ENCODE measurements at places on chromosomes 6 and 20.

- no peak for DNase-seq
These were observed 36.8 kb upstream of the TENT5A start for GRCh38 chr6:81789291-81789690.

- peak; percentile 8 for DNase-seq
These were observed 937 bp downstream of the SPACA1 start for GRCh38 chr6:88048578-88048977.

DNA sequence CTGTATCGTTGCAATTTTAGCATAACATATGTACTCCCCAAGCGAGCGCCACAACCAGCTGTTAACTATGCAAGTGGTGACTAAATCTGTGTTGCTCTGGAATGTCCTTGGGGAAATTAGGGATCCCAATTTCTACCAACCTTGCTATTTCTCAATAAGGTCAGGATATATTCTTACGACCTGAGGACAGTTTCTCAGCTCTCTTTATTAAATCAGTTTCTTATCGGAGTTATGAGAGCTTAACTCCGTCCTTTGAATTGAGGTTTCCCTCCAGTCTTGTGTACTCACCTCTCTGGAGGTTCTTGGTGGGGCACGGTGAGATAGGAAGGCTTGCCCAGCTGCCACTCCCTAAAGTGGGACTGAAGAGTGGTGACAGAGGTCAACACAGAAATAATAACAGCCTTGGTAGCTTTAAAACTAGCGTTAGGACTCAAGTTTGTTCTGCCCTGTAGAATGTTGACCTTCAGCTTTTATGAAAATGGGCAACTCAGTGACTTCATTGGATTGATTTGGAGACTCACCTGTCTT, 694 bp downstream of the MRPS18B start:
- no peak for DNase-seq

GRCh38 chr6:133644892-133645619, 243.9 kb upstream of the TCF21 start:
- DNase-seq, result no peak

GRCh38 chr20:1085492-1086276, 32.7 kb upstream of the PSMF1 start:
- DNase-seq, result no peak

DNA sequence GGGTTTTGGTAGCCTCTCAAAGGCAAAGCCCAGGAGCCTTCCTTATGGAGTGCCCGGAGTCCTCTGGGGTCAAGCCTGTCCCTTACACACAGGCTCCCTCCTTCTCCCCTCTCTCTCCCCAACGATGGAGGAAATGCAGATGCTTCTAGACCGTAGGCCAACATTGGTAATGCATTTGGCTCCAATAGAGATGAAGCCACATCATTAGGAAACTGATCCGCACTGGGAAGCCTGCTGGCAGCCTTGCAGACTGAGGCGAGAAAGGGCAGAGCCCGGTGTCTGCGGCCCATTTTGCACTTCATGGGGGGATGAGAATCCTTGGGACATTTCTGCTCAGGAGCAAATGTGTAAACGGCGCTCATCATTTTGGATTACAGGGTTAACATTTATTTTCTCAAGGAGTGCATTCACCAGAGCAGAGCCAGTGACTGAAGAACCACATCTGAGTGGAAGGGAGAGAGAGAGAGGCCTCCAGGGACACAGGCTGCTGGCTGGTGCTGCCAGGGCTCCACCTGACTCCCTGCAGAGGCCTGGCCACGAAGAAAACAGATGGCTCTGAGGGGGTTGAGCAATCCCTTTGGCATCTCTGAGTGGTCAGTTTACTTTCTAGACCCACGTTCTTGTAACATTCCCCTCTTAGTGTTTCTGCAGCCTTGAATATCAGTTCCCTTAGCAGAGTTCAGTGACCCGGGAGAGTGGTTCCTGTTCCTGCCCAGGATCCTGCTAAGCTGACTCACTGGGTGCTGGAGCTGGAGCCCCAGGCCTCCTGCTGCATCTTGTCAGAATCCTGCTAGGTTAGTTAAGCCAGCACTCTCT, 4.4 kb upstream of the CST3 start:
- DNase-seq, result no peak

GRCh38 chr6:80456724-80457438, 350.4 kb downstream of the BCKDHB start:
- no peak for DNase-seq

GRCh38 chr6:144908004-144908403, 622.9 kb downstream of the UTRN start:
- no peak for DNase-seq

- no peak for DNase-seq
These were observed 50.9 kb downstream of the SNRNP48 start for GRCh38 chr6:7640607-7641577.

GRCh38 chr6:41002168-41002567, 36.9 kb downstream of the UNC5CL start:
- DNase-seq, result no peak

DNA sequence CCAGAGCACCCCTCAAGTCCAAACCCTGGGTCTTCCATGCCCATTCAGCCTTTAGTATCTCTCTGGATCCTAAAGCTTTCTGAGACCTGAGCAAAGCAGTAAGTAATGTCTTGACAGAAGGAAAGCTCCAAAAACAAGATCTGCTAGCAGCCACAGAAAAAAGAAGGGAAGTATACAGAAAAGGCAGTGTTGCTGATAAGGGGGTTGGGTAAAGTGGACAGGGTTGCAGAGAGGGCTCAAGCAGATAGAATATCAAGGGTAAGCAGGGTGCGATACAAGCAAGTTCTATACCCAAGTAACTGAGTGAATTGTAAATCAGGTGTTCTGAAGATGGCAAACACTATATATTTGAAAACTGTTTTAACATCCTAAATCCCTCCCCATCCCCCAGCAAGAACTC, 113.4 kb upstream of the CARMIL1 start:
- no peak for DNase-seq

DNA sequence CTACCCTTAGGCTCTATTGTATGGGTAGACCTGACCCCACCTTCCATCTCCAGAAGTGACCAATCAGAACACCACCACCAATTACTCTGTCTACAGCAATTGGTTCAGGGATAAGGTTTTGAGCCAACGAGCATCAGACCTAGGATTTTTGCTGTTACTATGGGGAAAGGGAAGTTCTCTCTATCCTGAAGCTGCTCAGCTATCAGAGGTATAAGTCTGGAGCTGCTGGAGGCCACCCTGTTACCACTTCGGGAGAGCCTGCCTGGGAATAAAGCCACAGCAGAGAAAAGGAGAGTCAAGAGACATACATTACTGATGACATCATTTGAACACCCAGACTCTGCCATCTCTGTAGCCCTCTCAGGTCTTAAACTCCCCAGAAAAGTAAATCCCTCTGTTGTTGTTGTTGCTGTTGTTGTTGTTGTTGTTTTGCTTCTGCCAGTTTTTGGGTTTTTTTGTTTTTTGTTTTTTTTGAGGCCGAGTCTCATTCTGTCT, 94.5 kb downstream of the PREX1 start:
- no peak for DNase-seq

DNA sequence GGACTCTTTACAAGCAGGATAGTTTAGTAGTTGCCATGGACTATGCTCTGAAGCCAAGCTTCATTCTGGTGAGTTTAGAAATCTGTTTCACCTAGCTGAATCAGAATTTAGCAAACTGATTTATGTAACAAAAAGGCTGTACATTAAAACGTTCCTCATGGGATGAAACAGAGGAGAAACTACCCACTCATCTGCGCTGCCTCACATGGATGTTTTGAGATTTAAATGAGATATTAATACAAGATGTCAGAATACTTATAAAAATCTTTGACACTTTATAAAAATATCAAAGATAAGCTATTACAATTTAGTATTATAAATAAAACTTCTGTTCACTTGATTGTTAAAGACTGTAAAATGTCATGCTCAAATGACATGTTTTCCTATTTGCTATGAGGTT, 16.8 kb downstream of the RUNX2 start:
- no peak for DNase-seq

DNA sequence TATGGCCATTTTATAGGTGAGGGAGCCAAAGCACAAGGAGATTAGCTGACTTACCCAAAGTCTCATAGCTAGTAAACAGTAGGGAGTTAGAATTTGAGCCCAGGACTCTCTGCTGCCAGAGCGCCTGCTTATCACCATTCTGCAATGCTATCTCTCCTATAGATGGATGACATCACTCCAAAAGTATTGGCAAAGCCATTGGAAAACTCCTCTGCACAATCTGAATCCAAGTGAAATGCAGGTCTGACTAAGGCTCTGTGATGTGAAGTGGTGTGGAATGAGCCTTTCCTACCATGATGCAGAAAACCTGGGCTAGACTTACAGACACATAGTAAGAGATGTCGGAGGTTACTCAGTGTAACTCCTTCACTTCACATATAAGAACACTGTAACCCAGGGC, 106.3 kb downstream of the GRM1 start:
- no peak for DNase-seq

GRCh38 chr6:24935366-24936152, at the start of gene RIPOR2:
Gene RIPOR2, minus strand, starts transcription at chr6:24935960. Its CDS starts 62 bp downstream, at chr6:24935898.
- no peak for DNase-seq

DNA sequence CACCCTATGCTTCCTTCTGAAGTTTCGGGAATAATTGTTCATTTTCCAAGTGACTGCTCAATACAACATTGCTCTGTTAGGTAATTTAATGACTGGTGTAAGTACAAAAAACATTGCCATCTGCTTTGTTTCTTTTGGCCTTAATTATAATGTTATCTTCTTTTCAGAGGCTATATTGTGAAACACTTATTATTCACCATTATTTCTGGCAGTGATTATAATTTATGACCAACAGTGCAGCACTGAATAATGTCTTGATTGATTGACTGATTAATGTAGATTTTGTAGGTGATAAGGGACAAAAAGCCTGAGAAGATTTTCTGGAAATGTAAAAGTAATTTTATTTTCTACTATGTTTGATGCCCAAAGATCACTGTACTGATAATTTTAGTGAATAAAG, 377.7 kb downstream of the PLCB1 start:
- DNase-seq, result no peak

DNA sequence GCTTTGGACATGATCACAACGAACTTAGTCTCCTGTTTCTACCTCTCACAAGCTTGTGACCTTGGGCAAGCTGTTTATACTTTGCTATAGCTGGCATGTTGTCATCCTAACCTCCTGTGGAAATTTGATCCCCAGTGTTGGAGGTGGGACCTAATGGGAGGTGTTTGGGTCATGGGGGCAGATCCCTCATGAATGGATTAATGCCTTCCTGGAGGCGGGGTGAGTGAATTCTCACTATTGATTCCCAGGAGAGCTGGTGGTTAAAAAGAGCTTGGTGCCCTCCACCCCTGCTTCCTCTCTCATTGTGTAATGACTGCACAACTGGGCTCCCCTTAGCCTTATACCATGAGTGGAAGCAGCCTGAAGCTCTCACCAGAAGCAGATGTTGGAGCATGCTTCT, 228.9 kb downstream of the HIVEP2 start:
- peak; percentile 2 for DNase-seq

GRCh38 chr6:36515844-36516243, 31.4 kb downstream of the STK38 start:
- no peak for DNase-seq

- DNase-seq, result no peak
These were observed 39.5 kb downstream of the FBXO5 start for GRCh38 chr6:152943260-152943897.

DNA sequence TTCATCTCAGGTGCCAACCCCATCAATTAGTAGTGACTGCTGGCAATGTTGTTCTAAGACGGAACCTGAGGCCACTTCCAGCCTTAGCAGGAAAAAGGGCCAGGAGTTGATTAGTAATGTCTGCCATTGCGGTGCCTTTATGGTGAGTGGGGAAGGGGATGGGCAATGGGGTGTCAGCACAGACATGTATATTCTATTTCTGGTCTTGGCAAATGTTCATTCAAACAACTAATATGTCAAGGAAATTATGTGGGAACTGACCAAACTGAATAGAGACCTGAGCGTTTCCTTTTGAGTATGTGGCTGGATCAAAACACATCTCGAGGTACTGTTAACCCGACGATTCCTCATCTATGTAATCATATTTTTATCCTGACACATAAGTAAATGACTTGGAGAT, 34.6 kb upstream of the BMP2 start:
- no peak for DNase-seq

GRCh38 chr6:34238585-34239499, 2.2 kb downstream of the HMGA1 start:
- DNase-seq, result no peak

DNA sequence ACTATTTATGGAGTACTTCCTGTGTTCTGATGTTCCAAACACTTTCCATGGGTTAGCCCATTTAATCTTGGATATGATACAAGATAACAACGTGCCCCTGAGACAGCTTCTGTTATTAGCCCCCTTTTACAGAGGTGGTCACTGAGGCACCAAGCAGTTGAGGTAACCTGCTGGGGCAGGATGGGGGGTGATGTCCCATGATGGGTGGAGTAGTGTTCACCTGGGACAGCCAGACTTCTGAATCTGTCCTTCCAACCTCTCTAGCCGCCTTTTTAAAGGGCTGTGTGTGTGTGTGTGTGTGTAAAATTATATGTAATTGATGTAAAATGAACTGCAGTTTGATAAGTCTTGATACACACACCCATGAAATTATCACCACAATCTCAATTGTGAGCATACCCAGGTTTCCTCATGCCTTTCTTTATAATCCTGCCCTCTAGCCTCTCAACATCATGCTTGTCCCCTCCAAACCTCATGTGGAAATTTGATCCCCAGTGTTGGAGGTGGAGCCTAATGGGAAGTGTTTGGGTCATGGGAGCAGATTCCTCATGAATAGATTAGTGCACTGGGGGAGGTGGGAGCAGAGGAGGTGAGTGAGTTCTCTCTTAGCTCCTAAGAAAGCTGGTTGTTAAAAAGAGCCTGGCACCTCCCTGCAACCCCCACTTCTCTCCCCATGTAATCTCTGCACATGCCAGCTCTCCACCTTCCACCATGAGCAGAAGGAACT, 39.2 kb downstream of the PLAGL2 start:
- no peak for DNase-seq

- DNase-seq, result no peak
These were observed 52.1 kb downstream of the PLAGL1 start for GRCh38 chr6:143955971-143956370.

- no peak for DNase-seq
These were observed 32.7 kb upstream of the COL10A1 start for GRCh38 chr6:116158641-116159040.

- no peak for DNase-seq
These were observed 52.2 kb downstream of the NPEPL1 start for GRCh38 chr20:58744836-58745235.

DNA sequence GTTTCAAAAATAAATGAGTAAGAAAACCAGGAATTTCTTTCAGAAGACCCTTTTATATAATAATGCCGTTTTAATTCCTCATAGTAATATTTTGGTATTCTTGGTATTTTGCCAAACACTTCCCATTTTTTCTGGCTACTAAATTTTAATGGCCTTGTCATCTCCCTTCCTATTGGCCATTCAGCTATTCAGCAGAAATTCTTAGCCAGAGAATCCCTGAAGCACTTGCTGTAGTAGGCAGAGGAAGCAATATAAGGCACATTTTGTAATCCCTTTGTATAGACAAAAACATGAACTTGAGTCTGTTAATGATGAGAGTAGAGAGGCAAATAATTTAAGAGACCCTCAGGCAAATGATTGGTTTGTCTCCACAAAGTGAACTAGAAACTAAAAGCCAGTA, 118.4 kb upstream of the LAMP5 start:
- no peak for DNase-seq

GRCh38 chr6:32883789-32884188, 29.8 kb downstream of the PSMB9 start:
- DNase-seq, result no peak
